ENCODE measurements at places on chromosomes 1 and 21. TPM values are rescaled to one million over a fixed set of nuclear protein-coding genes. Genes with fewer than 3 reads are reported as not detected.

INSRR gene
- polyA plus RNA-seq: not detected

- no peak for DNase-seq
These were observed 21.0 kb downstream of the JUN start for GRCh38 chr1:58762806-58763205.

SPRR1B gene
- not detected for polyA plus RNA-seq

WNT2B gene
- 3.1 TPM for polyA plus RNA-seq

GRCh38 chr1:42747125-42747524 lies 7.1 kb upstream of the CLDN19 start:
- DNase-seq: no peak

Data from BJ (cell line).